LNCaP clone FGC (cell line): ENCODE measurements at places on chromosomes 11 and 22.

GRCh38 chr11:109789901-109790300 is 303.3 kb upstream of the ZC3H12C start:
- no peak for DNase-seq

DNA sequence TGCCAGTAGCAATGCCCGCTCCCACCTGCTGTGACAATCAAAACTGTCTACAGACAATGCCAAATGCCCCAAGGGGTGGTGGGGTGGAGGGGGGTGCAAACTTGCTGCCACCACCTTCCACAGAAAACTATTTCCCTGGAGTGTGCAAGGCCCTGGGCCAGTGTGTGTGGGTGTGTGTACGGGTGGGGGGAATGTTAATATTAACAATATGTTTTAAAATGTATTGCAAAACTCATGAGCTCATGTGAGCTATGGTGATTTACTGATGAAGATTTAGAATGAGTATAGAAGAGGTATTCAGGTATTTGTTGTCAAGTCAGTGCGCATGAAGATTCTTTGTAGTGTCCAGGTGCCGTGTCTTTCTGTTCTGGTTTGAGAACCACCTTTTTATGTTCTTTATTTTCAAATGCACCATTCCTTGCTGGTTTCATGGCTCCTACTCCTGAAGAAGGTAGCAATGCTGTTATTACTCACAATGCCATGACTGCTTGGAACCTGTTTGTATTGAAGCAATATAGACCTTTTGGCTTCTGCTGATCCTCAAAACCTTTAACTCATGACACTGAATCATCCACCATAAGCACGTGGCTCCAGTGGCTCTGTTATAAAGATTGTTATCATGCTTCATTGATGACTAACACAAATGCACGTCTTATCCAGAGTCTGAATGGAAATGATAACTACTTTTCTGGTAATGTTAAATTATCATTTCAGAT is 29.9 kb upstream of the AQP11 start:
- DNase-seq, result no peak

GRCh38 chr11:126188332-126189108 is 22.9 kb downstream of the RPUSD4 start:
- no peak for DNase-seq

DNA sequence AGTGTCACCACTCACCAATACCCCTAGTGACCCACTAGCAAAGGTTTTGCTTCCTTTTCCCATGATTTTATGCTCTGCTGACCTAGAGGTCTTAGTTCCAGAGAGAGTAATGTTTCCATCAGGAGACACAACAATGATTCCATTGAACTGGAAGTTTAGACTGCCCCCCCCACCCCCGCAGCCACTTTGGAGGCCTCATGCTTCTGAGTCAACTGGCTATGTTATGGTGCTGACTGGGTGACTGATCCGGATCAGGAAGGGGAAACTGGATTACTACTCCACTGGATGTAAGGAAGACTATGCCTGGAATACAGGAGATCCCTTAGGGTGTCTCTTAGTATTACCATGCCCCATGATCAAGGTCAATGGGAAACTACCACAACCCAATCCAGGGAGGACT is 633.6 kb downstream of the OPCML start:
- DNase-seq, result no peak

GRCh38 chr11:76680518-76681425 is 10.2 kb upstream of the LRRC32 start:
- DNase-seq, result peak; percentile 17
